ENCODE measurements at places on chromosomes 7 and 10. TPM values are rescaled to one million over a fixed set of nuclear protein-coding genes. Genes with fewer than 3 reads are reported as not detected.

GRCh38 chr7:156148547-156148946 lies 336.3 kb upstream of the SHH start:
- no peak for DNase-seq

DNA sequence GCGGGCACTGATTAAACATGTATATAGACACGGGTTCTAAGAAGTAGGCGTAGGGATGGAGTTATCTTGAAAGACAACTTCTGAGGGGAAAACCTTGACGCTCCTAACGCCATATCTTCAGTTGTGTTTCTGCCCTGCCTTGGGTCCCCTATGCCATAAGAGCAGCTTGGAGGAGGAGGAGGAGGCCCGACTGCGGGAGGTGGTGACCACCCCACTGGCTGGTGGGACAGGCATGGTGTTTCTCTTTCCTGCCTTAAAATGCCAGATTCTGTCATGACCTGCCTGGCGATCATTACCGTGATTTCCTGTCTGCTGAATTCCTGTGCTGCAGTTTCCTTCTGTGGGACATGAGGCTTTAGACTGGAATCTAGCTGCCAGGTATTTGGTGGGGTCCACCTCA lies 15.9 kb downstream of the ZNF783 start:
- no peak for DNase-seq

- DNase-seq: no peak
Measured at GRCh38 chr10:69494626-69495558, 43.6 kb downstream of the TSPAN15 start.

GRCh38 chr7:108266491-108266890 lies 136.3 kb upstream of the LAMB4 start:
- DNase-seq: no peak

- no peak for DNase-seq
Measured at GRCh38 chr7:27171637-27172314, 2.3 kb downstream of the HOXA10 start.

GRCh38 chr10:60459701-60460457 lies 70.2 kb upstream of the ANK3 start:
- DNase-seq: no peak

The DGKI gene
- total RNA-seq: 2.6 TPM

The PRSS2 gene
- 74,693 TPM for total RNA-seq

- no peak for DNase-seq
Measured at GRCh38 chr10:34434119-34434594, 380.9 kb downstream of the PARD3 start.

DNA sequence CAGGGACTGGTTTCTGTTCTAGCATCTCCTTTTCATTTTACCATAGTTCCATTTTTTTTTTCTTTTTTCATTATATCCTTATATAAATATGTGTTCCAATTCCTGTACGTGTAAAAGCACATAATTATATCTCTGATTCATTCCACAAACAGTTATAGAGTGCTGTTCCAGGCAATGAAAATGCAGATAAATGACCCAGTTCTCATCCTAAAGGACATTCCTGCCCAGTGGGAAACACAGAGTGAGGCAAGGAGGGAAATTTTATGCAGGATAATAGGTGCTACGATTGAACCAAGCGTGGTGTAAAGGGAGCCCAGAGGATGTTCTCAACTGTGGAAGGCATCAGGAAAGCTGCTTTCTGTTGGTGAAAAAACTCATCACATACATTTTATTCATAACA lies 408.1 kb downstream of the GATA3 start:
- DNase-seq: no peak

- no peak for DNase-seq
Measured at GRCh38 chr10:14383266-14383665, 52.5 kb upstream of the FRMD4A start.

The GALNT17 gene
- total RNA-seq: 27.4 TPM

The ZPBP gene
- not detected for total RNA-seq

The HOXA4 gene
- 1.6 TPM for total RNA-seq

- DNase-seq: no peak
Measured at GRCh38 chr10:45417746-45418145, 43.7 kb downstream of the ALOX5 start.

The LRIT1 gene
- total RNA-seq: not detected

The KRIT1 gene
- 58.4 TPM for total RNA-seq

- no peak for DNase-seq
Measured at GRCh38 chr7:27010068-27010467, 85.7 kb downstream of the HOXA1 start.

GRCh38 chr7:47000561-47000960 lies 581.4 kb downstream of the TNS3 start:
- no peak for DNase-seq

DNA sequence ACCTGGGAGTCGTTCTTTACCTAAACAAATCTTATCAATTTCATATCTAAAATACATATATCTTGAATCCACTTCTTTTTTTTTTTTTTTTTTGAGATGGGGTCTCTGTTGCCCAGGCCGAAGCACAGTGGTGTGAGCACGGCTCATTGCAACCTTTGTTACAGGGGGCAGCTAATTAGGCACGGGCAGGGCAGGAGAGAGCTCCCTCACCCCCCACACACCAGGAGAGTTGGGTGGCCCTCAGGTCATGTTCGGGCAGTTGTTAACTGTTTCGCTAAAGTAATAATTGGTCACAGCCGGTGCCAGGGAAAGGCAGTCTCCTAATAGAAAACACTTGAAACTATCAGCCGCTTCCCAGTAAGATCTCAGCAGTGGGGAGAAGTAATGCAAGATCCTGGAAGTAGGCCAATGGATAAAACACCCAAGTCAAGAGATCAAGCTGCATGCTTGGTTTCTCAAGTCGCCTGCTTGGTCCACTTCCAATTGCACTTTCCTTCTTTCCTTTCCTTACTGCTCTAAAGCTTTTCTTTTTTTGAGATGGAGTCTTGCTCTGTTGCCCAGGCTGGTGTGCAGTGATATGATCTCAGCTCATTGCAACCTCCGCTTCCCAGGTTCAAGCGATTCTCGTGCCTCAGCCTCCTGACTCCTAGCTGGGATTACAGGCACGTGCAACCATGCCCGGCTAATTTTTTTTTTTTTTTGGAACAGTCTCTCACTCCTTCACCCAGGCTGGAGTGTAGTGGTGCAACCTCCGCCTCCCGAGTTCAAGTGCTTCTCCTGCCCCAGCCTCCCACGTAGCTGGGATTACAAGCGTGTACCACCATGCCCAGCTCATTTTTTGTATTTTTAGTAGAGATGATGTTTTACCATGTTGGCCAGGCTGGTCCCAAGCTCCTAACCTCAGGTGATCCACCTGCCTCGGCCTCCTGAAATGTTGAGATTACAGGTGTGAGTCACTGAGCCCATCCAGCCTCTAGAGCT lies 21.3 kb upstream of the EFCAB10 start:
- DNase-seq: no peak

The NKX2-3 gene
- total RNA-seq: 2.9 TPM

DNA sequence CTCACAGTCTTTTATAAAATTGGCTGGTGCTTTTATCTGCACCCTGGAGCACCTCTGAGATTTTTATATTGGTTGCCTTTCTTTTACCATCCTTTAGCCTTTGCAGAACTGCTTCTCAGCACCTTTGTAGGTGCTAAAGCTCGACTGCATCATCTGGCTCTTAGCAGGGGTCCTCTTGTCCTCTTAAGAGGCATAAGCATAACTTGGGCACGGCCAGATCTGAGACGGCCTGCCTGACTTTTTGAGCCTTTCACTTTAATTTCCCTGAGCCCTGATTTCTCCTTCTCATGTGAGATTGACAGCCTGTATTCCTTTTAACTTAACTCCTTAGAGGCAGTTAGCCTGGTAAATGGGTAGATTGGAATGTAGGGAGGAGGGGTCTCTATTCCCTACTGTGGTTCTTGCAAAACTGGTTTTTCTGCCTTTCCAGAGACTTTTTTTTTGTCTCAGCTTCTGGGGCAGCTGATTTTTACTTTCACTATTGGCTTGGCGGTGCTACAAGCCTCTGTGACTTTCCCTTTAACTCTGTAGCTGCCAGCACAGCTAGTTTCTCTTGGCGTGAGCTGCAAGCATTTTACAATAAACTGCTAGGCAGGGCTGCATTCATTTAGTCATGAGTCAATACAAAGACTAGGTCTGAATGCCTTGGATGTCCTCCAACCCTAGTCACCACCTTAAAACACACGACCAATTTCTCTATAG lies 24.0 kb downstream of the ZPBP start:
- DNase-seq: peak; percentile 69

The NAPEPLD gene
- total RNA-seq: 11.2 TPM

- peak; percentile 17 for DNase-seq
Measured at GRCh38 chr7:11592699-11593098, 239.3 kb downstream of the THSD7A start.

The NODAL gene
- total RNA-seq: not detected

DNA sequence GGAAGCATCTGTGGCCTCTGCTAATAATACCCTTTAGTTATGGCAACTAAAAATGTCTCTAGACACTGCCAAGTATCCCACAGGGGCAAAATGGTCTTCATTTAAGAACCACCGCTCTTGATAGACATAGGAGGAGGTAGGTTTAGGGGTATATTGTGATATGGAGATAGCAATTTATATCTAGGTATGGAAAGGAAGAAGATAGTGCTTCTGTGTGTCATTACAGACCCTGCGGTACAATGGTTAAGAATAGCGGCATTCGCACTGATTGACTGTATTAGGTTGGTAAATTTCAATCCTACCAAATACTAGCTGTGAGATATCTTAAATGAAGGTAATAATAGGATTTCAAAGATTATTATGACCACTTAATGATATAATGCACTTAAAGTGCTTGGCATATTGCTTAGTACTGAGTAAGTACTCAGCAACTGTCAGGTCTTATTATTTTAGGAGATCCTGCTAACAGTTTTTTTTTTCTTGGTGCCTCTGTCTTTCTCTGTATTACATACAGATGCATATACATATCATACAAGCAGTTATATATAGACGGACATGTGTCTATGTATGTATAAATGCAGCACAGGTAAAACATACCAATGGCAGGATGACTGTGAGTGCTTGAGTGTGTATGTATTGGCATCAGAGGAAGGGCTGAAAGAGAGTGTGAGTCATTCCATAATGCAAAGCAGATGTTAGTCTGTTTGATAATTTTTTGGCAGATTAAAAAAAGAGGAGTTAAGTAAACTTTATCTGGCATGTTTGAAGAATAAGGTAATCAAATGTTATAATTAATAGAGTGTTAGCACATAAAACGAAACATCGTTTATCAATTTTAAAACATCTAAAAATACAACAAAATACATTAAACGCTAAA lies 50.0 kb upstream of the ITGB8 start:
- DNase-seq: no peak

DNA sequence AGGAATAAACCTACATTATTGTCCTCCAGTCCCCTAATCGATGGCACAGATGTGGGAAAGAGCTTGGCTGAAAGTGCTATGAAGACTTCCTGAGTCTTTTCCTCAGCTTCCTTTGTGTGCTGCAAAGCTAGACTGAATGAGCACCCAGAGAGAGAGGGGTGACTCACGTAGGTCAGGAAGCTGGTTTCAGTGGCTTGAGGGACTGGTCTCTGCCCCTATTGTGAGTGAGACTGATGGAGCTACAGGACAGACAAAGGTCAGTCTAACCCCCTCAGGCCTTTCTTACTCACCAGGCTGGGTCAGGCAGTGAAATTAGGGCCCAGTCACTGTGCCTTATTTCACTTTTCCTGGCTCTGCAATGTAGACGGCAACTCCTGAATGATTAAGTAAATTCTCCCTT lies 171.1 kb upstream of the GRB10 start:
- DNase-seq: no peak

DNA sequence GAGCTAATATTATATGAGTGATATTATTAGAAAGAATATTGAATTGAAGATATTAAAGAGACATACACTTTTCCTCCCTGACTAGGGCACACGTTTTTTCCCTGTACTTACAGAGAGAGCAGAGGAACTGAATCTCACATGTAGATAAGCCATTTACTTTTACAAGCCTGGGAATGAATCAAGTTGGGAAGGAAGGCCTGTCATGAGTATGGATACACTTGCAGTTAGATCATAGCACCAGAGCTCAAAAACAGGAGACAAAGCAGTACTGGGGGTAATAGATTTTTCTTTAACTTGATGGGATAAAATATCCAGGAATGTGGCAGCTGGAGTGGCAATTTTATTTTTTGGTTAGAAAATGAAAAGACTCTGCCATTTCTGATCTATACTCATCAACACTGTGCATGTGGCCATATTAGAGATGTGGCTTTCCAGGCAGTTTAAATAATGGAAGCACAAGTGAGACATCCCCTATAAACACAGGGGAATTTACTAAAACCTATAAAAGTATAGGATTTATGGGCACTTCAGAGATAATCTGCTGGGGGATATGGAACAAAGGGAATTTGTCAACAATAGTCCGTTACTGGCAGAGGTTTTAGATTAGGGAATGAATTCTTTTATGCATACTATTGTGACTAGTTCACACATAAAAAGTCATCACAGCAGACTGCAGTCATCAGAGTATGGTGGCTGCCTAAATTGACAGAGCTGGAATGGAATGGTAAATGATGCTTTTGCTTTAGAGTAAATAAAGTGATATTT lies 657.7 kb upstream of the MBL2 start:
- no peak for DNase-seq

The IRF5 gene
- 15.3 TPM for total RNA-seq
